ENCODE measurements at places on chromosomes 16 and 17. TPM values are rescaled to one million over a fixed set of nuclear protein-coding genes. Genes with fewer than 3 reads are reported as not detected.

ASPA gene
- 0.33 TPM for total RNA-seq

ITGAD gene
- total RNA-seq, result not detected

VAT1 gene
- total RNA-seq, result 196 TPM

ADAD2 gene
- not detected for total RNA-seq

TBX4 gene
- total RNA-seq, result not detected

PPL gene
- total RNA-seq, result 73.2 TPM

EXOC3L1 gene
- total RNA-seq, result not detected

CSH2 gene
- not detected for total RNA-seq

DNA sequence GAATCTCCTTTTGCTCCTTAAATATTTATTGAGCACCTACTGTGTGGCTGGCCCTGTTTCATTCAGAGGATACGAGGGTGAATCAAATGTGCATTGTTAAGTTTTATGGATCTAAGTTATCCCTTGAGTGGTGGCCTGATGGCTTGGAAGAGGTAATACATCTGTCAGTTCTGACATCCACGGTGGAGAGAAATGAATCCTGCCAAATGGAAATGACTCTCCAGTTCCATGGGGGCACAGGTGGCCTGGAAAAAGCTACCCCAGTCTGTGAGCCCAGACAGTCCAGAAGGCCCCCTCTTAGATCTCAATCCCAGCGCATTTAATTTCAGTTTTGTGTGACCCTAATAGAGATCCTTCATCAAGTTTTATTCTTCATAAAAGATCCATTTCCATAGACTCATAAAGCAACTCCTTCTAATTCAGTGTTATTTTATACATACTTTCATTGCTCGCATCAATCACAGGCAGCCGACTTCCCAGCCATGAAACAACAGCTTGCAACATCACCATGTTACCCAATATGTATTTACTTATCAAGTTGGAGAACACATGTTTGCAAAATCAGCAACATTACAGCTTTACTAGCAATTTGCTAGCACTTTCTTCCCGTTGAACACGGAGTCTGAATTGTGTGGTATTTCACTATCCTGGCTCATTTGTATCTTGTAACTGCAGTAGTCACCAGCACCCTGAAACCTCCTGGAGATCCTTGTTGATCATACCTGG is 334.8 kb upstream of the HSBP1 start:
- no peak for DNase-seq

GRCh38 chr16:71626858-71627213 is 852 bp downstream of the MARVELD3 start:
- peak; percentile 35 for DNase-seq

DNA sequence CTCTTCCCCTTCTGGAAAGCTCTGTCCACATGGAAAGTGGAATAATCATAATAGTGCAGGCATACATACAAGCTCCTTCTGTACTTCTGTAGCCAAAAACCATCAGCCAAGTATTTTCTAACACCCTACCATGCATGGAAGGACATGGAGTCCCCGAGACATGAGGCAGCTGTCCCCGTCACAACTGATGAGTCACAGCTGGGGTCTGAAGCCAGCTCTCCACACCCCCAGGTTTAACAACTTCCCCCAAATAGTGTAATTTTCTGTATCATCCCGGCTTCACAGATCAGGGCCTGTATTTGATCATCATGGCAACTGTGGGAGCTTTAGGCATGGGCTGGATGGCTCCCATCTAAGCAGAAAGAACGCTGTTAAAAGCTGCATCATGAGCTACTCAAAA is 16.6 kb downstream of the C16orf96 start:
- DNase-seq, result no peak

- DNase-seq, result no peak
Observed at GRCh38 chr16:66044089-66044488, 322.4 kb upstream of the CDH5 start.

DNA sequence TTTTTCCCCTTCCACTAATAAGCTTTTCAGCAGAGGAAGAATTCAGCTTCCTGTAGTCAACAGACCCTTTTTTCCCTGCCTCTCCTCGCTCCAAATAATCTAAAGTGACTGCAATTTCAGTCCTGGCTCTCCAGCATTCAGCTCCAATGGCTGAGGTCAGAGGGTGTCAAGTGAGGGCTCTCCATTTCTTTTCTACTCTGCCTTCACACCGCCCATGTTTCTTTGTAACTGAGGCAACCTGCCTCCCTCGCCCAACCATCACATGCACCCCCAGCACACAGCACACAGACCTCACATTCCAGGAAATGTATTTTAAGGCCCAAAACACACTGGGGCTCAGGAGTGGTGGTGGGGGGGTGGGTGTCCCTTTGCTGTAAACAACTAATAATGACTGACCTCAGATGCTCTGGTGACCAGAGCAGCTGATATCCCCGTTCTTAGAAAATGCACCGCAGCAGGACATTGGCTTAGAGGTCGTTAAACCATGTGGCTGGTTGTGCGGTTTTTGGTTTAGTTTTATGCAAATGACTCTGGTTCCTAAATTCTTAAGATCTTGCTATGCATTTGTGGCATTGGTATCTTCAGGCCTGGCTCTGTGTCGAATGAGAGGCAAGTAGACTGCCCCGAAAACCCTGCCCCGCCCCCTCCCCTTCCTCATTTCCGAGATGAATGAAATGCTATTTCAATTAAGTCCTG is 203.6 kb downstream of the ZFHX3 start:
- no peak for DNase-seq

DNA sequence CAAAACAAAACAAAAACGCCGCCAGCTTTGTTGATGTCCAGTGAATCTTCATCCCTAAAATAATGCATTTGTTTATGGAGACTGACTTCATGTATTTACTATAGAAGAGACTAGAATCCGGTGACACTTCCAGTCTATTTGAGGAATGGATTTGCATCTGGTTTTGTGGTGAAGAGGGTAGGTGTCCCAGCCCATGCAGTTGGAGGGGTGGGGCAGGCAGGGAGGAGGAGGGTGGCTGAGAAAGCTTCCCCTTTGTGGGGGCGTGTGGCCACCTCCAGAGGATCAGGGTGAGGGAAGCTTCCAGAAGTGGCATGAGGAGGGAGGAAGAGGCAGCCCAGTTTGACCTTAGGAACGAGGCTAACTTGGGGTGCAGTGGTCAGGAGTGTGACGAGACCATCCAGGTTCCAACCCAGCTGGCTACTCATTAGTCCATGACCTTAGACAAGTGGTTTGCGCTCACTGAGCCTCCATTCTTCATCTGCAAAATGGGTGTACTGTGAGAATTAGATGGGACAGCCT is 69.5 kb downstream of the CMIP start:
- no peak for DNase-seq

GRCh38 chr17:20253323-20253722 is 214.0 kb downstream of the LGALS9B start:
- DNase-seq, result no peak

GRCh38 chr17:63698381-63698885 is 1.5 kb downstream of the LIMD2 start:
- DNase-seq, result no peak

DNA sequence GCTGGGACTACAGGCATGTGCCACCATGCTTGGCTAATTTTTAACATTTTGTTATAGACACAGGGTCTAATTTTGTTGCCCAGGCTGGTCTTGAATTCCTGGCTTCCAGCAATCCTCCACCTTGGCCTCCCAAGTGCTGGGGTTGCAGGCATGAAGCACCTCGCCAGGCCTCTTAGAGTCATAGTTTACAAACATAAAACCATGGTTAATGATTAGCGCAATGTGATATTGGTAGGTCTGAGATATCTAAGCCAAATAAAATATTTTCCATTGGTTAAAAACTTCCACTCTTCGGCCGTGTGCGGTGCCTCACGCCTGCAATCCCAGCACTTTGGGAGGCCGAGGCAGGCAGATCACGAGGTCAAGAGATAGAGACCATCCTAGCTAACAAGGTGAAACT is 16.6 kb downstream of the TXNDC11 start:
- DNase-seq, result no peak

DNA sequence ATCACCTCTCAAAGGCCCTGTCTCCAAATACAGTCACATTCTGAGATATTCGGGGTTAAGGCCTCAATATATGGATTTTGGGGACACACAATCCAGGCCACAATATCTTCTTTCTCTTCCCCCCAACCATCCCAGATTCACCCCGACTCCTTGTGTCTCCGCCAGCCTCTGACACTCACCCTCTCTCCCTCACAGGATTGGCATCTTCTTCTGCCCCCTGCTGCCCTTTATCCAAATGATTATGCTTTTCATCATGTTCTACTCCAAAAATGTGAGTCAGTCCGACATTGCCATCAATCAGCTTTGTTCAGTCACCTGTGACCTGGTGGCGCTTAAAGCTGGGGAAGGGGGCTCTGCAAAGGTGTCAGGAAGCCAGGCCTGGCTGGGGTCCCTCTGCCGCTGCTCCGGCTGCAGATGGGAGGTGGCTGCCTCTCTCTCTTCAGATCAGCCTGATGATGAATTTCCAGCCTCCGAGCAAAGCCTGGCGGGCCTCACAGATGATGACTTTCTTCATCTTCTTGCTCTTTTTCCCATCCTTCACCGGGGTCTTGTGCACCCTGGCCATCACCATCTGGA is 35.1 kb downstream of the GDE1 start:
- DNase-seq, result no peak

- DNase-seq, result no peak
Observed at GRCh38 chr16:79439901-79440300, 160.6 kb downstream of the MAF start.

DNA sequence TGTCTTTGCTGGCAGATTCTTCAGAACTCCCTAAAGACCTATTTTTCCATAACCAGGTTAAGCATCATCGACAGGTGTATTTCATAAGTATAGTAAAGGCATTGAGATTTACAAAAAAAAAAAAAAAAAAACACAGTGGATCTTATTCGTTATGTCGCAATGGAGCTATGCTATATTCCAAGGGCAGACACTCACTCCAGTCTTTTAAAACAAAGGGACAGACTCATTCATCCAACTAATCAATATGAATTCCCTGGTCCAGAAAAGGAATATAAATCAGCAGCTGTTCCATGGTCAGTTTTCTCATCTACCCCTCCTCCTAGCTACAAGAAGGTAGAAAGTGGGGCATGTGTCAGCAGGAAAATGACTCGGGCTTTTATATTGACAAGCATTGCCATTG is 97.7 kb upstream of the MON1B start:
- no peak for DNase-seq

DNA sequence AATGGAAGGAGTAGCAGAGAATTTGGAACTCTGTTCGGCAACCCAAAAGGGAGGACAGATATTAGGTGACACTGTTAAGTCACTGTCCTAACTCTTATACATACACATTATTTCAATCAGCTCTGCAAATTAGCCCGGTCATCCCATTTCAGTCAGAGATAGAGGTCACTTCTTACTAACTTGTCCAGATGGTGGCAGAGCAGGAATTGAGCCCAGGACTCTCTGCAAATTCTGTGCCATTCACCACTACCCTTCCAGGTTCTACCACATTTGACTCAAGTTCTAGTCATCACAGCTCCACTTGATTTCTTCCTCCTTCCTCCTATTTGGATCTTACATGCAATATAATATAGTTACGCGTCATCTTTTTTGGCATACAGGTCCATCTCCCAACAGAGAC is 35.9 kb upstream of the NUDT7 start:
- no peak for DNase-seq

GRCh38 chr16:49453021-49453420 is 79.4 kb downstream of the C16orf78 start:
- DNase-seq, result no peak

DNA sequence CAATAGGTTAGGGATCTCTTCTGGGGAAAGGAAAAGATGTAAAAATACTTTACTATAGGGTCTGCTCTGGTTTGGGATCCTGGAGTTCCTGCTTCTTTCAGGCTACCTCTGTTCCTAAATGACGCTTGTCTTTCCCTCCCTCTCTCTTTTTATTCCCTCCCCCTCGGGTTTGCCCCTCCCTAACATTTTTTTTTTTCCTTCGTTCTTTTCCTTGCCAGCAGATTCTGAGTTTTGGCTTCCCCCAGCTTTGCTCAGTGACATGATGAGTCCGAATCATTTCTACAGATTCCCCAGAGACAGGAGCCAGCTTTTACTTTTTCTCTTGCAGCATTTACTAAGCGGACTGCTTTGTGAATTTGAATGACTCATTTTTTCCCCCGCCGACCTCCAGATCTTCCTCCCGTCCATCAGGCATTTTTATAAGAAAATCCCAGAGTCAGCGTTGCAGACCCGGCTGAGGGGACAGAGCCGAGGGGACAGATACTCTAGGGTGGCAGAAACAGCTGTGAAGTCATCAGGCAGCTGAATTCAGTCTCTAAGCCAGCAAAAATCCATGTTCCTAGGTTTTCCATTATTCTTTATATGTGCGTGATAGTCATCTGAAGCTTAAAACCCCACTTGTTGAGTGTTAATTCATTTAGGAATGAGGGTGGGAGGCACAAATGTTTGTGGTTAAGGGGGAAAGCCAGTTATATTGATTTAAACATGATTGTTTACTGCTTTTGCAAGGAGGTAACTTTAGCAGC is at the start of gene TMEM100:
Gene TMEM100, minus strand, starts transcription at position 123 of the 746 bp plus-strand sequence. CDS start 1,794 bp downstream, outside the sequence.
- DNase-seq, result no peak

GRCh38 chr16:72051818-72052217 is 2.5 kb upstream of the HP start:
- no peak for DNase-seq

DNA sequence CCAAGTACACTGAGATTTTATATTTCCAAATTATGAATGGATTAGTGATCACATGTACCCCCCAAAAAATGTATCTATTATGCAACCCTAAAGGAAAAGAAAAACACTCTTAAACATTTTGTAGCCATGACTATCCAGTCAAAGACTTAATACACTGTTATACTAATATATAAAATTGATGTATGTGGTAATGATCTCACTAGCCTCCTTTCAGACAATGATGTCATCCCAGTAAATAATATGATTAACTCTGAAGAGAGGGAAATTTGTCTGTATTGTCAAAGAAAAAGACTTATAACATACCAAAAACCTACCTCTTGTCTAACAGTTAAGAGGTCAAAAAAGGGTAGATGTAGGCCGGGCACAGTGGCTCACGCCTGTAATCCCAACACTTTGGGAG is 80.7 kb downstream of the USP32 start:
- no peak for DNase-seq

DNA sequence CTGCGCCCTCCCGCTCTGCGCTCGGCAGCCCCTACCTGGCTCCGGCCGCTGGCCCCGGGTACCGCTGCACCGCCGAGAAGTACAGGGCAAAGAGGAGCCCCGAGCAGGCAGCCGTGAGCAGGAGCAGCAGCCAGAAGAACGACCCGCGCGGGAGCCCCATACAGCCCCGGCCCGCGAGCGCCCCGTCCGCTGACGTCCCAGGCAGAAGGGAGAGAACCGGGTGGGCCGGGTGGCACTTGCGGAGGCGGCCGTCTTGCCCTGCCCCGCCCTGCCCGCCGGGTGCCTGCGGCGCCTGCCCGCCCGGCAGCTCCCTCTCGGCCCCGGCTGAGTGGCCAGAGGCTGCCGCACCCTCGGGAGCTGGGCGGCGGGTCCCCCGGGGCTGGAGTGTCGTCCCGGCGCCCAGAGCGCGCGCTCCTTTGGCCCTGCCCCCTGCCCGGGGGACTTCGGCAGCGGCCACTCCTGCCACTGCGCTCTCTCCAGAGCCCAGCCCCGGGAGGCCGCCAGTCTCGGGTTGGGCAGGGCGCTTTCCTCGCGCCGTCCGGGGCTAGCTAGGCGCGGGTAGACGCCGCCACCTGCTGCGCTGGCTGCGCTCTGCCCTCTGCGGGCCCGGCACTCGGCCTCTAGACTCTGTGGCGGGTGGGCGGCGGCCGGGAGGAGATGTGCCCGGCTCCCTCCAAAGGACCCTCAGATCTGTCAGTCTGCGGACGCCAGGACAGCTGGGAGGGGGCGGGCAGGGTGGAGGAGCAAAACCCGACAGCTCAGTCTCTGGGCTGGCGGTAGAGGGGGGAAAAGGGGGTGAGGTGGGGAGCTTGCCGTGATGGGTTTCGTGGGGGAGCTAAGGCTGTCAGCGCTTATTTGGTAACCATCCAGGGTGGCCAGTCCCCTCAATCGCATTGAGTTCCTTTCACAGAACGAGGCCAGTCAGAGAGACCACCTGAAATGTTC is at the start of gene ST6GALNAC2:
Gene ST6GALNAC2, minus strand, starts transcription at position 212 of the 945 bp plus-strand sequence. Its CDS starts 52 bp downstream, at position 160.
- peak; percentile 89 for DNase-seq
